ENCODE measurements at places on chromosomes 3 and 15.

- no peak for DNase-seq
Measured at GRCh38 chr3:176431038-176431418, 766.3 kb downstream of the TBL1XR1 start.

- no peak for DNase-seq
Measured at GRCh38 chr3:124217542-124217941, 225.6 kb upstream of the ROPN1 start.

- DNase-seq = no peak
Measured at GRCh38 chr3:69422751-69423150, 36.9 kb upstream of the FRMD4B start.

DNA sequence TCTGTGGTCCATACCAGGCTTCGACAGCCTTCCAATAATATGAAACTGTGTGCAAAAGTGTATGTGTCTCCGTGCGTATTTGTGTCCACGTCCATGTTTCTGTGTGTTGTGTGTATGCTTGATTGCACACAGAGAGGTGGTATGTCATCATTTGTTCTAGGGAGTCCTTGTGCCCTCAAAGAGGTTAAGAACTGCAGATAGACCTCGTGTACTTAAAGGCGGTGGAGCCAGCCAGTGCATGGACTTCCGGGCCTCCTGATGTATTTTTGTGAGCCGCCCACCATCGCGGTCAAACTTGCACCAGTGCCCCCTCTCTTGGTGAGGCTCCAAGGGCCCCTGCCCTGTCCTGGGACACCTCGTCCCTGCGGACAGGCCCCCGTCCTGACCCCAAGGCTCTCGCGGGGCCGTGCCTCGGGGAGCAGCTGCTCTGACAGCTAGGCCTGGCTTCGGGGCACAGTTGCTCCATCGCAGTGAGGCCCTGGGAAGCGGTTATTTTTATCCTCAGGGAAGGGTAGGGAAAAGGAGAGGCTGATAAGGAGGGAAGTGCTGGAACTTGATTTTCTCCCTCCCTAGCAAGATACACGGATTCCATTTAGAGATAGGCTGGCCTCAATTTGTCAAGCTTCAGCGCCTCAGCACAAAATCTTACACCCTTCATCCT, 1.2 kb upstream of the RYK start:
- no peak for DNase-seq

DNA sequence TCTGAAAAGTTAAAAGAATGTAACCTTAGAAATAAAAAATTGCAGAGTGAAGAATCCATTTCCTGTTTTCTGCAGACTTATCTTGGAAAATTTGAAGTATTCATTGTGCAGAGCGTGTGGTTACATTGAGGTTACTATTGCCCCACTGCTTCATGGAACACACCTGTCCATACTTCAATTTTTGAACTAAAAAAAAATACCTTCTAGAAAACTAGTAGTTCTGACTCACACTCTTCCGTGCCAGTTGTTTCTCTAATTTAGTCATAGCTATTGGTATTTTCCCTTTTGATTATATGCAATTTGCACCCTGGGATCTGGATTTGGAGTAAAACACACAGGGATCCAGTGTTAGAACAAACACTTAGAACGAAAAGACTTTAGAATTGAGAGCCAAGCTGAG, 111.8 kb upstream of the LYSMD4 start:
- no peak for DNase-seq

DNA sequence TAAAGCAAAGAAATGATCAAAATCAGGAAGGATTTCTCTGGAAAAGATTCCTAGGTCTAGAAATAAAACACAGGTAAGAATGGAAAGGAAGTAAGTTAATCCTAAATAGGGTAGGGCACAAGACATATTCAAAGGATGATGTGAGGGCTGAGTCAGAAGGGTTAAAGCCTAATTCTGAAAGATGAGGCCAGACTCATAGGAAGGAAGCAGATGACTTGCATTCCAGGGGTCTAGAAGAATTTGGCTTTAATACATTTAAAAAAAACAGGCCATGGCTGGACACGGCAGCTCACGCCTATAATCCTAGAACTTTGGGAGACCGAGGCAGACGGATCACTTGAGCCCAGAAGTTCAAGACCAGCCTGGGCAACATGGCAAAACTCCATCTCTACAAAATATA, 3.2 kb downstream of the SSR3 start:
- no peak for DNase-seq

GRCh38 chr15:80871858-80872257, 92.7 kb downstream of the CEMIP start:
- DNase-seq = no peak

GRCh38 chr3:150469931-150470740, 62.0 kb downstream of the TSC22D2 start:
- DNase-seq = no peak

DNA sequence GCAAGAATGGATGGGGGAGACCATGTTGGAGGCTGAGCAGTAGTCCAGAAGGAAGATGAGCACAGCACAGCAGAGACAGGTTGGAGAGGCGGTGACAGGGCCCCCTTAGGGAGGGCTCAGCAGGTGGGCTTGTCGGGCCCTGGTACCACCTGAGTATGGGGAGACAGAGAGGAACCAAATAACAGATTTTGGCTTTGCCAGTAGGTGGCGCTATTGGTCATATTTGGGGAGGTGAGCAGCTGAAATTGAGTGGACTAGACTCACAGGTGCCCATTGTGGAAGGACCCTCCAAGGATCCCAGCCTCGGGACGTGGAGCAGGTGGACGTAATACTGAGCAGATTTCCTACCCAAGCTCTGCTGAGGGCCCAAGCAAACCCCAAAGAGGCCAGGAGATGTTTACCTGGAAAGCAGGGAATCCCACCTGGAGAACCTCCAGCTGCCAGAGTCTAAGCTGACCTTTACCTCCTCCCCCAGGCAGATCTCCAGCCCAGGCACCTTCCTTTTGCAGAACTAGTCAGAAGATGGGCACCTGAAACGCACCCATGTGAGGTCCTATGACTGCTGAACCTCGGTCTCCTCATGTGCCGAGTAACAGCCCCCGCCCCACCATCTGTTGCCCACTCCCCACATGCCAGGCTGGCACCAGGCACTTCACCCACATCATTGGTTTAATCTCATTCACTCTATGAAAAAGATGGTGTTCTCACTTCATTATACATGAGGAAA, 24.6 kb upstream of the CORO2B start:
- no peak for DNase-seq

GRCh38 chr3:76735152-76735551, 304.7 kb upstream of the ROBO2 start:
- DNase-seq = no peak

GRCh38 chr3:128585974-128586373, 64.6 kb downstream of the RPN1 start:
- DNase-seq = no peak

- no peak for DNase-seq
Measured at GRCh38 chr3:153050978-153051377, 111.0 kb upstream of the RAP2B start.

DNA sequence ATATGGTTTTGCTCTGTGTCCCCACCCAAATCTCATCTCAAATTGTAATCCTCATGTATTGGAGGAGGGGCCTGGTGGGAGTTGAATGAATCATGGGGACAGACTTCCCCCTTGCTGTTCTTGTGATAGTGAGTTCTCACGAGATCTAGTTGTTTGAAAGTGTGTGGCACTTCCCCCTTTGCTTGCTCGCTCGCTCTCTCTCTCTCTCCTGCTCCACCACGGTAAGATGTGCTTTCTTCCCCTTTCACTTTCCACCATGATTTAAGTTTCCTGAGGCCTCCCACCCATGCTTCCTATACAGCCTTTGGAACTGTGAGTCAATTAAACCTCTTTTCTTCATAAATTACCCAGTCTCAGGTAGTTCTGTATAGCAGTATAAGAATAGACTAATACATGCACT, 60.7 kb downstream of the GSK3B start:
- DNase-seq = no peak

- DNase-seq = no peak
Measured at GRCh38 chr15:35657679-35658311, 111.8 kb upstream of the DPH6 start.

DNA sequence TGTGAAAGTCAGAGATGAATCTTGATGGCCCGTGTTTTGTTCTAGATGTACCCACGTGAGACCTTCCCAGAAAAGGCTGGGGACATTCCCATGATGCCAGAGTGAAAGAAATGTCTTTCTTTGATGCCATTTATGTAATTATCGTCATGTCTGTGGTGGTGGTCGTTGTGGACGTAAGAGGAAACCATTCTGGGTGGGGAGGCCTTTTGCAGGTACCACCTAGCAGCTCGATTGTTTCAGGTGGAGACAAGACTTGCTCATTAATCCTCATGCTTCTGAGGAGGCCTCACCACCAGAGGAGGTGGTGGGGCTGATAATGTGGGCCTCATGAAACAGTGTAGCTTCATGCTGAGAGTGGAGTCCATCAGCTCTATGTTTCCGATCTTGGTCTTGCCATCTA, 58.1 kb upstream of the USP3 start:
- DNase-seq = no peak

DNA sequence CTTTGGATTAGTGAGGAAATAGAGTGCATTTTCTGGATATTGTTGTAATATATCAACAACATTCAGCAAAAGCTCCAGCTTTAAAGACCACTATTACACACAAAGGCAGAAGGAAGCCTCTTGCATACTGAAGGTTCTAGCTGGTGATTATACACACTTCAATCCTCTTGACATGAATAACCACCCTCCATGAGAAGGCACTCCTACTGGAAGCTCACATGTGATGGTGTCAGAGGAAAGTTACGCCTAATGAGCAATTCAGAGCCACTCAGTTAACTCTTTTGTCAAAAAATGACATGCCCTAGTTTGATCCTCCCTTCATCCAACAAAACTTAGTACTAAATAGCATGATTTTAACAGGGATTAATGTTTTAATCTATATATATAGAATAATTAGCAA, 124.6 kb upstream of the LYSMD4 start:
- DNase-seq = no peak

GRCh38 chr3:56987238-56987895, 73.1 kb upstream of the SPATA12 start:
- no peak for DNase-seq

DNA sequence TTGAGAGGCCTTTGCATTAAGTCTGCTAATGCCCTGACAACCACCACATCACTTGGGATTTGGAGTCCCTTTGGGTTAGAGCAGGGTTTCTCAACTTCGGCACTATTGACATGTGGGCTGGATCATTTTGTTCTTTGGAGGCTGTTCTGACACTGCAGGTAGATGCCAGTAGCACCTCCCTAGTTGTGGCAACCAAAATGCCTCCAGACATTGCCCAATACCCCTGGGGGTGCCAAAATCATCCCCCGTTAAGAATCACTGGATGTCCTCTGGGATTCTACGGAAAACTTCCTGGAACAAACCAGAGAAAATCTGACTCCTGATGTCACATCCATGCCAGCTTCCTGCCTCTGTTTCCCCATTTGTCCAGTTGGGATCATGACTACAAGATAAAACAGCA, 37.2 kb upstream of the BLM start:
- DNase-seq = no peak

Data from GM18507 (cell line).